ENCODE measurements at places on chromosomes 6 and 20. TPM values are rescaled to one million over a fixed set of nuclear protein-coding genes. Genes with fewer than 3 reads are reported as not detected.

DNA sequence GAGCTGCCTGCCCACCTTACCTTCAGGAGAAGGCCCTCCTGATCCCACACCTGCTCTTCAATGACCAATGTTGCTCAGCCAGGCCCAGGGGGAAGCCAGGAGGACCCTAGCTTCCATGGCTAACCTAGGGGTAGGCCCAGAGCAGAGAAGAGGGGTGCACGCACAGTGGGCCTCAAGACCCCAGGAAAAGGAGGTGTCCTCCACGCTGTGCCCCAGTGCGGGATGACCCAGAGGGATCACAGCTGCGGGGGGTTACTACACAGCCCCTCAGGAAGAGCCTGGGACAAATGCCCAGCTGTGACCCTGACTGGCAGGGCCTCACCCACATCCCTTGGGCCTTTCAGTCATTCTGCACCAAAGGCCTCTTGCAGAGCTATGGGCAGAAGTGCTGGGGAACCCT, 31.6 kb upstream of the APMAP start:
- DNase-seq, result no peak

- peak; percentile 78 for DNase-seq
Observed at GRCh38 chr20:35226884-35227681, 593 bp downstream of the MMP24 start.

DNA sequence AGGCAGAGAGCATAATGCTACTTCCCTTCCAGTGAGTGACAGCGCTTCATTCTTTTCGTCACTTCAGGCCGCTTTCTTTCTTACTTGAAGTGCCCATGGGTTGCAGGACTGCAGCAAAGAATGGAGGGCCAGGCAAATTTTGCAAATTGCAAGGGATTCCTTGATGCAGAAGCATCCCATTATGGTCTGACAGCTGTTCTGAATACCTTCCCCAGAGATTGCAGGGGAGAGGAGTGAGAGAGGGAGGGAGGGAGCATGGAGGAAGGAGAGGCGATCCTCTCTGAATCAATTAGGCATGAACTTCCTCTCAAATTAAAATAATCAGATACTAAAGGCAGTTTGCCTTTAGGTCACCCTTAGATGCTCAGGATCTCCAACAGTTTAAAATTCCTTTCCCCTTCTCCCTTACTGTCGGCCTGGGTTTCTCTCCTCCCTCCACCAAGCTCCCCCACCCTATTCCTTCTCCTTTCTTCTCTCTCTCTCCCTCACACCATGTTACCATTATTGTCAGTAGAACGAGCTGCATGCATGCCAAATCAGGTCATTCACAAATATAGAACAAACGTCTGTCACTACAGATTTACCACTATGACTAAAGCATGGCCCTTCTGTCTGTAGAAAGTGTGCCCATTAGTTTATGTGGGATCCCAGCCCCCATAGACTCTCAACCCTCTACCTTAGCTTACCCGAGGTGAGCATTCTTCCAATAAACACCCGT, 289.2 kb downstream of the CD83 start:
- DNase-seq, result no peak

- DNase-seq, result no peak
Observed at GRCh38 chr6:142686507-142686887, 258.5 kb downstream of the HIVEP2 start.

DNA sequence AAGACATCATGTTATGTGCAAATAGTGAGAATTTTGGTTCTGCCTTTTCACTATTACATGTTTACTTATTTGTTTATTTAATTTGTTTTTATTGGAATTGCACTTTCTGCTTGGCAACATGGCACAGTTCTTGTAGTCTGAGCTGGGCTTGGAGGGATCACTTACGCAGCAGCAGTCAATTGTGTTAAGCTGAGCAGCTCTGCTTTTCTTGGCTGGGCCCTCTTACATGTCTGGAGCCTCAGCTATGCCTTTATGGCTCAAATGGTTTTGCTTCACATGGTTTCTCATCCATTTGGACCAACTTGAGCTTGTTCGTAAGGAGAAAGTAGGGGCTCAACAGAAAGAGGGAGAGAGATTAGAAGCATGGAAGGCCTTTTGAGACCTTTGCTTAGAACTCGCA, 327.5 kb upstream of the EPHA7 start:
- DNase-seq, result no peak

DNA sequence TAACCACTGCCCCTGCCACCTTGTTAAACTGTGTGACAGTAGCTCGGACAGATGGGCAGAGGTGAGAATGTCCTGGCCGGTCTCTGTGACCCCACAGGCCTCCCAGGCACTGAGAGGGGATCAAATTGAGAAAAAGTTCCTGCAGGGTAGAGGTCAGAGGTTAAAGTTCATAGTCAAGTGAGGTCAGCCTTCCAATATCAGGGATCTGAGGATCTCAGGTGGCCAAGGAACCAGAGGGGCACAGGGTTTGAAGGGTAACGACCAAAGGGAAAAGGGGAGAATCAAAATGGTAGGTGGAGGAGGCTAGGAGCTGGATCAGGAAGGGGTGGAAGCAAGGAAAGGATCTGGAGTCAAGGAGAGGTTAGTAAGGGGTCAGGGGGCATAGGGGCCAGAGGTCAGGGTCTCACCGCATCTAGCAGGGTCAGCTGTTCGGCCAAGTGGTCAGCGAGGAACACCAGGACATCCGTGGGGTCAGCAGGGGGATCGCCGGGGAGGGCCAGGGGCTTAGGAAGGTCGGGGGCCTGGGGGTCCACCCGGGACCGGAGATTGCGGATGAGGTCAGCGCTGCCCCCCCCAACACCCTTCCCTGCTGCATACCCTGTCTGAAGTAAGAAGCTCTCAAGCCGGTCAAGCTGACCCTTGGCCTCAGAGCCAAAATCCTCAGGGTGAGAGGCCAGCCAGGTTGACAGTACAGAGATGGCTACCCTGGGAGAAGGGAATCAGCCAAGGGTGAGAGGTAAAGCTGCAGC, 2.9 kb downstream of the RGL2 start:
- no peak for DNase-seq

DNA sequence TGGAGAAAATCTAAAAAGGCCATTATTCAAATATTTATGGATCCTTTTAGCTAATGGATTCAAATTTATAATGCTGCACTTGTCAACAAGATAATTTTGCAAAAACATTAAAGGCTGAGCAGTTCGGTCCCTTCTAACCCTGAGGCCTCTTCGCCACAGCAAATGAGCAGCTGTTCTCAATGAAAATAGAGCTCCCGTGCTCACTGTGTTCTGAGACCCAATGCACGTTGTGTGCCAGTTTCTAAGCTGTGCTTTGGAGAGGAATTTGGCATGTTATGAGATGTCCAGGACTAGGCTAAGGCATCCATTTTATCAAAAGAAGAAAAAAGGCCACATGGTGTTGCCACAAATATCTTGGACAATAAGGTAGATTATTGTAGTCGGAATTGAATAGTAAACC, 220.1 kb upstream of the TSHZ2 start:
- DNase-seq, result no peak

- no peak for DNase-seq
Observed at GRCh38 chr6:159988983-159989454, 20.1 kb downstream of the IGF2R start.

DNA sequence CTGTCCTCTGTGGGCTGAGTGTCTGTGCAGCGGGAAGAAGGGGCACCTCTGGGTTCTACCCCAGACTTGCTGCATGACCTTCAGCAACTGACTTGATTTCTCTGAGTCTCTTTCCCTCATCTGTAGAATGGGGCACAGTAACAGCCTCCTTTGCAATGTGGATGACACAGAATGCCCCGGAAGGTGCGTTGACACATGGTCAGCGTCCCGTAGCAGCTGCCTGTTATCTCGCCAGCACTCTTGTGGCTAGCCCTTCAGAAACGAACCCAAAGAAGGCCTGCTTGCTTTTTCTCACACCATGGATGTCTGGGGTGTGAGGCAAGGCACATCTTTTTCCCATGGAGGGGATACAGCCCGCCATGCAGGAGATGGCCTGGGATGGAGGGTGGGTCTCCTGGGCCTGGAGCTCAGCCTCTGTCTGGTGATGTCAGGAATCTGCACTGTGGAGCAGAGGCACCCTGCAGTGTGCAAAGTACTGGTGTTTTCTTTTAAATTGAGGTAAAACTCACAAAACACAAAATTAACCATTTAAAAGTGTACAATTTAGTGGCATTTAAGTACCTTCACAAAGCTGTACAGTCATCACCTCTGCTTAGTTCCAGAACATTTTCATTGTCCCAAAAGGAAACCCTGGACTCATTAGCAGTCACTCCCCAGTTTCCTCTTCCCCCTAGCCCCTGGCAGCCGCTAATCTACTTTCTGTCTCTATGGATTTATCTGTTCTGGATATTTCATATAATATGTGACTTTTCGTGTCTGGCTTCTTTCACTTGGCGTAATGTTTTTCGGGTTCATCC, 59.8 kb upstream of the FAM83D start:
- DNase-seq, result no peak

DNA sequence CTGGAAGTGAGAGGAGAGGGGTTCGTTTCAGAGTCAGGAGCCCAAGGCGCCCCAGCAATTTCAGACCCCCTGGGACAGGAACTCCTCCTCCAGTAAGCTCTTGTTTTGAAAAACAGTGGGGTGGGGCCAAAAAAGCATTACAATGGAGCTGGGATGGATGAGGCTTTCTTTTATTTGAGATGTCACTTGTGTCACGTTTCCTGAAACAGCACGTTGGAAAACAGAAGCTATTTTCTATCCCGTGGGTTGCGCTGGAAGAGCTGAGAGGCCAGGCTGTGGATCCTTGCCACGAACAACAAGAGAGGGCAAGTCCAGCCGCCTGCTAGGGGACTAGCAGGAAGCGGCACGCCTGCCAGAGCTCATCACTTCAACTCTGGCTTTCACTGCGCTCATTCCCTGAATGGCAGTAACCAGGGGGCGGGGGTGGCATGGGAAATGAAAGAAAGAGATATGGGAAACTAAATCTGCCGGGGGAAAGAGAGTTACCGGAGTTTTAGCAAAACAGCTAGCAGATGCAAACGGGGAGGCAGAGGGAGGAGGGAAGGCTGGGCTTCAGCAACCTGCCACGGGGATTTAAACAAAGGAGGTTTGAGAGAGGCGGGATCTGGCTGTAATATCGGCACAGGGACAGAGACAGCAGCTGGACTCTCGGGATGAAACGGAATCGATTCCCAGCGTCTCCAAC, 34.6 kb downstream of the GCNT2 start:
- peak; percentile 50 for DNase-seq

MATN4 gene
- not detected for total RNA-seq

CMTR1 gene
- total RNA-seq, result 22.6 TPM

PHACTR3 gene
- 5.2 TPM for total RNA-seq

GJA10 gene
- total RNA-seq, result not detected

SEC23B gene
- 47.7 TPM for total RNA-seq

CAP2 gene
- 6.5 TPM for total RNA-seq

RBBP8NL gene
- 4.1 TPM for total RNA-seq

UCKL1 gene
- total RNA-seq, result 20.0 TPM

SPTLC3 gene
- 50.9 TPM for total RNA-seq

CLPSL2 gene
- total RNA-seq, result not detected

ATXN1 gene
- 28.7 TPM for total RNA-seq

ARMH2 gene
- total RNA-seq, result not detected

Measured in hepatocyte (in vitro differentiated cells).